Activated naive CD4-positive, alpha-beta T cell treated with anti-CD3 and anti-CD28 coated beads, Interleukin-2, amount 50 U/mL, for 16 hours (primary cell): ENCODE measurements at places on chromosomes 7 and 10.

DNA sequence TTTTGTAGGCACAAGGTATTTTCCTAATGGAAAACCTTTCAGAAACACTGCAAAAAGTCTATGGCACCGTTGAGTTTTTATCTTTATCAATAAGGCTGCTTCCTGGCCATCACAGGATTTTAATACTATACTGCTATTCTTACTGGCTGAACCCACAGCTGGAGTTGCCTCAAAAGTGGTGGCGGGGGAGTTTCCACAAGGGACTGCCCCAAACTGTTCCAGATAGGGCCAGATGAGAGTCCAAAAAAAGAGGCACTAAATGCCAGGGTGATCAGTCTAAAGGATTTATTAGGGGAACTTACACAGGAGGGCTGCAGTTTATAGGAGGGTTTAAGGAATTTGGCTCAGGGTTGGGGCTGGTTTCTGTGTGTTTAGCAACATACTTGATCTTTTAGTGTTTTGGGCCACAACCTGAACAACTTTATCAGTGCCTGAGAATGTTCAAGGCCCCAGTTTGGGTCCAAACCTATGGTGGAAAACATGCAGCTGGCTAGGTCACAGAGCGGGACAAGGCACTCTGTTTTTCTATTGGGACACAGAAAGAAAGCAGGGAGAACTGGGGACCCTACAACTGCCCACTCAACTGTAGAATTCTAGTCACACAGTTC is 41.4 kb downstream of the STAM start:
- no peak for DNase-seq

DNA sequence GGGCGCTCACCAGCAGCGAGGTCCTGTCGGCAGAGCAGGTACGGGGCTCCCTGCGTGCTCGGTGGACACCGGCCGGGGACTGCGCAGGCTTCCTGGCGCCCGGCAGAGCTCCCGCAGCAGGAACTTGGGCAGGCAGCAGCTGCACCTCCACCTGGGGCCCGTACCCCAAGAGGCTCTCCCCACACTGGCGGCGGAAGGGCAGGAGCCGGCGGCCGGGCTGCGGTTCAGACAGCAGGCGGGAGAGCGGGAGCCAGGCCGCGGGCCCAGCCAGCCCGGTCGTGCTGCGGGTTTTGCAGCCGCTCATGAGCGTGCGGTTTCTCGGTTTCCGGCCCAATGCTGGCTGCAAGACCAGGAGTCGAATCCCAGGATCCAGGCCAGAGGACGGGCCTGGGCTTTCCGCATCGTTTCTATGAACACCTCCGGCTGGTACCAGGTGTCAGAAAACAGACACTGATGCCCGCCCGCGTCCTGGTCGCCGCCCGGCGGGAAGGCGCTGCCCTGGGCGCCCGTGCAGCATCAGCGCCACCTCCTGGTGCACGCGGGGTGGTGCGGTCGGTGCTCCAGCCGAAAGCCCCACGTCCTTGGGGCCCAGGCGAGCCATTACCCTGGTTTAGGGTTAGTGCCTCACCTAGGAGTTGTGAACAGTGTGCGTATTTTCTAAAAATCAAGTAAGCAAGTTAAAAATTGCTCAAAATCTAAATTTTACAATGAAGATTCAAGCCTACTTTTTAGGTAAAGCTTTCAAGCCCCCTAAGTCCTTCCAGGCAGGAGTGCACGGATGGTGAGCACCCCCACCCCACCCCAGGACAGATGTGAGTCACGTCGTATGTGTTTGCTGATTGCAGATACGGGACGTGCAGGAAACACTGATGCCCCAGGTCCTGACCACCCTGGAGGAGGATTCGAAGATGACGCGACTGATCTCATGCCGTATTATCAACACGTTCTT is 47.4 kb upstream of the PRKAR1B start:
- peak; percentile 70 for DNase-seq

- no peak for DNase-seq
These were observed 186.7 kb downstream of the CRPPA start for GRCh38 chr7:16234493-16235146.

GRCh38 chr10:4748491-4749270 is 77.3 kb upstream of the AKR1E2 start:
- no peak for DNase-seq

- DNase-seq: no peak
These were observed 506.8 kb upstream of the COBL start for GRCh38 chr7:51823437-51823836.

GRCh38 chr10:78571286-78571685 is 497.5 kb upstream of the ZMIZ1 start:
- no peak for DNase-seq

DNA sequence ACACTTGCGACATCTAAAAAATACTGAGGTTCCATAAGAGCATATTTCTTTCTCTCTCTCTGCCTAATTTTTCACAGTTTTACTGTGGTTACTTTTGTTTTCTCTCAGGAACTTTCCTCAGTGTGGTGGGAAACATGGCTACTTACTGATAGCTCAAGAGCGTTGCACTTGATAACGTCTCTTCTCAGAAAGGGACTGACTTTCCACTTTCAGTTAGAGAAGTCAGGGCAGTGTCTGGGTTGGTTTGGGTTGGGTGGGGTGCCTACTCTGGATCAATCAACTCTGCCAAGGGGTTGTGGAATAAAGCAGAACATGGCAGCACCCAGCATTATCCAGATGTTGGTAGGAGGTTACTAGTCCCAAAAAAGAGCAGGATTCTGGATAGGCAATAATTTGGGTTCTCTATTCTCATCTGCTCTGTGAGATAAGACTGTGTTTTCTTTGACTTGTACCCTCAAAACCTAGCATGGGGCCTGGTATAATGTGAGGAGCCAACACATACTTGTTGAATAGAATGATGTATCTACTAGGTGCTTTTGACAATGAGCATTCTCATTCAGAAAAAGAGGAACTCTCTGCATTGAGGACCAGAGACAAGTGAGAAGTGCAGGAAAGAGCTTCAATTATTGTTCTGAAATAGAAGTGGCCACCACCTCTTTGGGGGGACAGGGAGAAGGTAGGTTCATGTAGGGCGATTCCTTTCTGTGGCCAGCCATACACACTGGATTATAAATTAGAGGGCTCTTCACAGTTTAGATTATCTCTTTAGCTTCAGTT is 315.7 kb downstream of the REEP3 start:
- DNase-seq: no peak

DNA sequence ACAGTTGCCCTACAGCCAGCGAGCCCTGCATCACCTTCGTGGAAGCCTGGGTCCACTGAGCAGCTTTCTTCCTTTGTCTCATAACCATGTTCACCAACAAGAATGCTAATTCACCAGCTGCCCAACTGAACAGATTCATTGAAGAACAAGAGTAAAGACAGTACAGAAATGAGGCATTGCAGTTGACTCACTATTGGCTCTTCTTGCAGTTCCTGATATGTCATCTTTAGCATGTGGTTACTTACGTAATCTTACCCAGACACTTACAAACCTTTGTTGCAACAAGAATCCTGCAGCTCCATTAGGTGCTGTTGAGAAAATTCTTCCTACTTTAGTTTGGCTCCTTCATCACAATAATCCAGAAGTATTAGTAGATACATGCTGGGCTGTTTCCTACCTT is 174.0 kb upstream of the TPK1 start:
- no peak for DNase-seq

DNA sequence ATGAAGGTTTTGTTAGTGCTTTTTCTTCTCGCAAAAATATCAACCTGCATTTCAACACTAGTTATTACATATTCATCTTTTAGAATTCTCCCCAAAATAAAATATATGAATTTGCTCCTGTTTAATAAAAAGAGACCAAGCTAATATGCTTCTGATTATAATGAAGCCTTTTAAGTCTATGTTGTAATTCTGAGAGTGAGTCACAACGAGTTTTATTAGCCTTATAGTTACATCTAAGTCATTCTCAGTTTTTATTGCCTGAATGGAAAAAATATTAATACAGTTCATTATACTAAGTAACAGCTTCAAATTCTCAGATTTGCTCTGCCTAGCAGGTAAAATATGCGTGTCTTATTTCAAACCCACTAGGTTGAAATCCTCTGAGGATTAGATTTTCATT is 152.4 kb upstream of the CELF2 start:
- DNase-seq: no peak

- no peak for DNase-seq
These were observed 3.9 kb upstream of the INA start for GRCh38 chr10:103273041-103273441.

GRCh38 chr7:33854178-33854577 is 51.2 kb upstream of the BMPER start:
- no peak for DNase-seq

DNA sequence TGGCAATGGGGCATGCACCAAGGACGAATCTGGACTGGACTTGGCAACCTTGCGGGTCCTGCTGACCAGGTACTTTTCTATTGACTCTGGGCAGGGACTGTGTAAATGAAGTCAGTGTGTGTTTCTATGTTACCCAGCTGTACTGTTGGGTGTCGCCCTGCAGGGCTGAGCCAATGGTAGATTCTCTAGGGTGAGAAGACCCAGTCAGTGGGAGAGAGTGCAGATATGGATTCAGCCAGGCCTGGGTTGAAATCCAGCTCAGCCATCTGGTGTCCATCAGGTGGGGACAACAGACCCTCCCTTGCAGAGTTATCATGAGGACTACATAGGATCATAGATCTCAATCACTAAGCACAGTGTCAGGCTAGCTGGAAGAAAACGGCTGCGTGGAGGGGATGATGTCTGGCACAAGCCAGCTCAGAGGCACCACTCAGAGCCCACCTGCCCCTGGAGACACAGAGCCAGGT is 4.9 kb upstream of the PPIF start:
- no peak for DNase-seq

DNA sequence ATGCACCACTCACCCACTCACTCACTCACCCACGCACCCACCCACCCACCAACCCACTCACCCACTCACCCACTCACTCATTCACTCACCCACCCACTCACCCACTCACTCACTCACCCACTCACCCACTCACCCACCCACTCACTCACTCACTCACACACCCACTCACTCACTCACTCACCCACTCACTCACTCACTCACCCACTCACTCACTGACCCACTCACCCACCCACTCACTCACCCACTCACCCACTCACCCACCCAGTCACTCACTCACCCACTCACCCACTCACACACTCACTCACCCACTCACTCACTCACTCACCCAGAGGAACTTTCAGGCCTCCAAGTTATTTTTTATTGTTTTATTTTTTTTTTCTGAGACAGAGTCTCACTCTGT is 93.1 kb upstream of the MKI67 start:
- no peak for DNase-seq

- no peak for DNase-seq
These were observed 39.9 kb downstream of the STRA8 start for GRCh38 chr7:135273581-135273980.

GRCh38 chr10:129778571-129778970 is 185.5 kb downstream of the EBF3 start:
- no peak for DNase-seq

GRCh38 chr10:48215486-48216203 is 58.9 kb downstream of the FRMPD2 start:
- peak; percentile 22 for DNase-seq

DNA sequence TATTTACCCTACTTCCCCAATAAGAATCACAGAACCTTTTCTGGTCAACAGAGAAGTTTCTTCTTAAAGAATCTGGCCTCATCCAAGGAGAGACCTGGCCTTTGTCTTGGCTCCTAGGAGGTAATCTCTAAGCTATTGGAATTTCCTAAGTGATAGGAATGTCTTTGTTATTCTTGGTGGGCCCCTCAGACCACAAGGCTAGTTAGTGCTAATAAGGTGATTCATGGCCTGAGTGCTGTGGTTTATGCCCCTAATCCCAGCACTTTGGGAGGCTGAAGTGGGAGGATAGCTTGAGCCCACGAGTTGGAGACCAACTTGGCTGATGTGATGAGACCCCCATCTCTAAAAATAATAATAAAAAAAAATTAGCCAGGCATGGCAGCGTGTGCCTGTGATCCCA is 60.0 kb upstream of the CYP2C18 start:
- no peak for DNase-seq

GRCh38 chr7:39130857-39131526 is 153.3 kb downstream of the POU6F2 start:
- DNase-seq: no peak

DNA sequence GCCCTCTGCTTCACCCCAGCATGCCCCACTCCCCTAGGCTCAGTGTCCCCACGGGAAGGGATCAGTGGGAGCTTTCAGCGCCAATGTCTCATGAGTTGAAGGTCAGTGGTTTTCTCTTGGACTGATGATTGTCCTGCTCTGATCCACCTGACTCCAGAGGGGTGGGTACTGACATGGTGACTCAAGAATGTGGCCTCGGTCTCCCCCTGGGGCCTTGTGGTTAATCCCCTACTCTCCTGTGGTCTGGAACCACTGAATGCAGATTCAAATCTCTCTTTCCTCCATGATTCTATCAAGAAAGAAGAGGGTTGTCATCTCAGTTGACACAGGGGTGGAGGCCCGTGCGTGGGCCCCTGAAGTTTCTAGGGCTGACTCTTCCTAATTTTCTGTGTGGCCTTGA is 176.9 kb downstream of the RPS24 start:
- DNase-seq: no peak

DNA sequence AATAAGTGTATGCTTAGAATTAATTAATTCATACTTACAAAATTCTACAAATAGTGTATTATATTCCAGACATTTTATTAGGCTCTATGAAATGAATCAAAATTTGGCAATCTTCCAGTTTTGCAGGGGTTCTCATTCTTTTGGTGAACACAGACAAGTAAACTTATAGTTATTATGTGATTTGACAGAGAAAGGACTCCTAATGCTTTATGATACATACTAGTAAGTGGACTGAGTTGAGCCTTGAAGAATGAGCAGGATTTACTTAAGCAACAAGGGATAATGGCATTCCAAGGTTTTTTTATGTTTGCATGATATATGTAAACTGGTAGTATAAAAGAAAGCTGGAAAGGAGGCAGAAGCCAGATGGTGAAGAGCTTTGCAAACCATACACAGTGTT is 145.7 kb upstream of the FERD3L start:
- no peak for DNase-seq

DNA sequence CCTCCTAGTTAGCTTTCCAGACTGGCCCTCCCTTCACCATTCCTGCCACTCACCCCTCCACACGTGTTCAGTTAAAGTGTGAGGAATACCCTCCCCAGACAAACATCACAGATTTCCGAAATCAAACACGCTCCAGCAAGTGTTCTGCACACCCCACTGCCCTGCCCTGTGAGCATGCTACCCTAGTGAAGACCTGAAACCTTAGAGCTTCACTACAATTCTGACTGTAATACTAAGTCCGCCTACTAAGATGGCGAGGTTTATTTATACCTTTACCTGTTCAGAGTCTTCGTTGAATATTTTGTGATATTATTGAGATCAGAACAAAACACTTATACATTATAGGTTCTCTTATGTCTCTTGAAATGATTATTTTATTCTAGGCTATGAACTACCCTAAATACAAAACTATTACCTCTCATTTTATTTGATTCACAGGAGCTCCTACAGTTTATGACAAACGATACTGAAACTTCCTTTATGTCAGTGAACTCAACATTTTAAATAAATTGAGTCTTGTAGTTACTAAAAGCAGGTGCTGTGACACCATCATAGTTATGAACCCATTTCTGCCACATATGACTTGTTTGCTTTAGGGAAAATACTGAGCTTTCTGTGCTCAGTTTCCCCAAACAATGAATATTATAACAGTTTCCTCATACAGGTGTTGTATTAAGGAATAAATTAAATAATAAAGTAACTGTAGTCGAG is 8.6 kb downstream of the SCIN start:
- no peak for DNase-seq
